ENCODE measurements at places on chromosomes 7 and 10.

GRCh38 chr7:127976056-127976737 lies 55.0 kb downstream of the LRRC4 start:
- no peak for DNase-seq

DNA sequence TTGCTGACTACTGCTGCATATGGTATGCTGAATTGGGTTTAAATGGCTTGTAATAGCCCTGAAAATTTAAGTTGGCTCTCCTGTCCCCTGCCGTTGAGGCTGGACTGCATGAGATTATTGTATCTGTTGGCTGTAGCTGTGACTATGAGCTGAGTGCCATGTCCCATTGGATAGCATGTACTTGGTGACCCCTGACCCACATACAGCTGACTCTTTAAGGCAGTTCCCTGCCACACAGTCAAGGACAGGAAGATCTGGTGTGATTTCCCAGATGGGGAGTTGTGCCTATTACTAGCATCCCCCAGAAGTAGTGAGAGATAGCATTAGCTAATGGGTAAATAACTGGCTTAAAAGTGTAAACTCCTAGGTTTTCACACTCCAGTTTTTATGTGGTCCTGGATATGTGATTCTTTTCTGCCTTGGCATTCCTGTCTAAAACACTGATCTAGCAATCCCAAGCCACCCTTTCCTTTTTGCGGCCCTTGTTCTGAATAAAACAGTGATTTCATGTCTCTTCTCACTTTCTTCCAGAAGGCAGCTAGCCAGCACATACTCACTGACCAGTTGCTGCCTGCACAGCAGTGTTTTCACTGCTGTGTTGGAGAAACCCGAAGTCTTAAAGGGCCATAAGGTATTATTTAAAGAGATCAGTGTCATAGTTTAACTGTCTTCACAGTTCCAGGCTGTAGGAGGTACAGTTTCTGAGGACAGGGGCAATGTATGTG lies 35.9 kb downstream of the LRRC4 start:
- DNase-seq = no peak

GRCh38 chr10:117899181-117899683 lies 147.5 kb downstream of the RAB11FIP2 start:
- DNase-seq = no peak

DNA sequence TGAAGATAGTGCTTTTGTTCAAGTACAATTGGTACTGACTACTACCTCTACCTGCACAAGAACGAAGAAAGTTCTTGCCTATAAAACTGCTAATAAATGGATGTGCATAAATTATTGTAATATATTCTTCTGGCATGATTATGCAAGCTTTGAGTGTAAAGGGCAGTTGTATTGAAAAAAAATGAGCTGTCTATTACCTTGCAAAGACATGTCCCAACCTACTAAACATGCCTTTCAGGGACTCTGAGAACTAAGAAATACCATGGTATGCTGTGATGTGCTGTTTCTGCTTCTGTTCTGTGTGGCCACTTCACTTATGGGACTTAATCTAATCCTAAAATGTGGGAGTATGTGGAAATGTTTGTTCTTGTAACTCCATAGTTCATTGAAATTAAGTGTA lies 1083.4 kb downstream of the LRMDA start:
- DNase-seq = no peak

- DNase-seq = no peak
These were observed 23.8 kb downstream of the FGFBP3 start for GRCh38 chr10:91885362-91886079.

GRCh38 chr7:66899552-66900280 lies 21.3 kb upstream of the TMEM248 start:
- DNase-seq = no peak

GRCh38 chr10:91347529-91347928 lies 62.6 kb upstream of the HECTD2 start:
- no peak for DNase-seq

DNA sequence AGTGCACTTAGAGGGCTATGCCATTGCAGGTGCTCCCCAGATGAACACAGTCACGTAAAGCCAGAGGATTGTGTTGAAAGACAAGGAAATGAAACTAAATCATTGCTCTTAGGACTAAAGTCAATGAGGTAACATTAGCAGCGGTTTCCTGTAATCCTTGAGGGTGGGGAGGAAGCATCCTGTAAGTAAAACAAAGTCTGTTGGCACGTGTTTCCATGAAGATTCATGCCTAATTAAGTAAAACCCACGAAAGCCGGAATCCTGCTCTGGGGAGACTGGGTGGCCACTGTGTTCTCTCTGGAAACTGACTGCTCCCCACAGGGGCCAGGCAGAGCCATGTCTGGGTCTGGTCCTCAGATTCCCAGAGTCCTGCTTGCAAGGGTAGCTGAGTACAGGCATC lies 18.3 kb downstream of the STEAP1B start:
- no peak for DNase-seq

DNA sequence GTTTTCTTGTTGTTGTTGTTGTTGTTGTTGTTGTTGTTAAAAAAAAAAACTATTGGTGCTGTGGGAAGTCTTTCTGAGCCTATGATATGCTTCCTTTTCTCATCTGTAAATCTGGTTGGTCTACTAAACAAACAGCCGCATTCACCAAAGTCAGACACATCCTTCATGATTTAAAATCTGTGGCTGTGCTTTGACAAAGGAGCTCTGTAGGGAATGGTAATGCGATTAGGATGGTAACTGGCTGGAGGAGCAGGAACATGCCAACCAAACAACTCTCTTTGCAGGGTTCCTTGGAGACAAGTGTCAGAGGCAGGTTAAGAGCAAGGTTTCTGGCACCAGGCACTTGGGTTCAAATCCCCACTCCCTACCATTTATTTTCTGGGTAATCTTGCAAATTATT lies 14.9 kb upstream of the SP4 start:
- DNase-seq = no peak

DNA sequence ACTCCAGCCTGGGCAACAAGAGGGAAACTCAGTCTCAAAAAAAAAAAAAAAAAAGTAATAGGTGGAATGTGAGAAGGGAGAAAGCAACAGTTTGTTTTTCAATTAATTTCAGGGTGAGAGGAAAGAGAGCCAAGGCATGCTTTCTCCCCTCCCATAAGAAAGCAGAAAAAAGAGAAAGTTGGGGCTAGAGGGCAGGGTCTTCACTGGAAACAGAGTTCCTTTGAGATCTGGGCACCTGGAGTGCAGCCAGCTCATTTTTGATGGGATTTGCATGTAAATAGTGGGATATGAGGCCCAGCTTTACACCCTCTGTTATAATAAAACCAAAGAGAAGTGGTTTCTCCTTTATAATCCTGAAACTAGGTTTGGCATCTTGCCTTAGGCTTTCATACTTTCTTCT lies 13.8 kb upstream of the STOX1 start:
- DNase-seq = no peak

- no peak for DNase-seq
These were observed 204.5 kb upstream of the CXCL12 start for GRCh38 chr10:44589181-44589943.

DNA sequence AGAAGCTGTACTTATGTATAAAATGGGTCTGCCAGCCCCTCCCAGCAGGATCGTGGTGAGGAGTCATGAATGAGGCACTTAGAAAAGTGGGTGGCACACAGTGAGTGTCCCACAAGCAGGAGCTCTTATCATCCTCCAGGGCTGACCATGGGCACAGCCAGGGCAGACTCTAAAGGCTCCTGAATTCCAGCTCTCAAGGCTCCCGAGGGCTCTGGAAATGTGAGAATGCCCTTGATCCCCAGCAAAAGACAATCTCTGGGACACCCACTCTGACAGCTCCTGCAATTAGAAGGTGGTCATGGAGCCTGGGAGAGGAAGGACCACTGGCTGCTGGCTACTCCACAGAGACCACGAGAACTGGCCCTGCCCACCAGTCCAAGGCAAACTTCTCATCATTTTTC lies 1.6 kb downstream of the VSTM4 start:
- no peak for DNase-seq

GRCh38 chr7:39321245-39321644 lies 245.0 kb upstream of the YAE1 start:
- no peak for DNase-seq

DNA sequence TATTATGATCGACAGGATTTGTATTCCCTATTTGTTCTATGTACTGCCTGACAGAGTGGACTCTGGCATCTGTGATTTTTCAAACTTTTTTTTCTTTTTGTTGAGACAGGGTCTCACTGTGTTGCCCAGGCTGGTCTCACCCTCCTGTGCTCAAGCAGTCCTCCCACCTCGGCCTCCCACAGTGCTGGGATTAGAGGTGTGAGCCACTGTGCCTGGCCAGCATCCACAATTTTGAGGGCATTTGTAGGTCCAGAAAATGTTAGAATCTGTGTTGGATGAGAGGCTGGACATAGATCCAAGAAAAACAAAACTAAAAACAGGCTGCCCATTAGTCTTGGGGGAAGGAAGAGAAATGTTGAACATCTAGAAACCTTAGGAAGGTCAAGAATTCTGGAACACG lies 34.3 kb downstream of the SGPL1 start:
- no peak for DNase-seq

DNA sequence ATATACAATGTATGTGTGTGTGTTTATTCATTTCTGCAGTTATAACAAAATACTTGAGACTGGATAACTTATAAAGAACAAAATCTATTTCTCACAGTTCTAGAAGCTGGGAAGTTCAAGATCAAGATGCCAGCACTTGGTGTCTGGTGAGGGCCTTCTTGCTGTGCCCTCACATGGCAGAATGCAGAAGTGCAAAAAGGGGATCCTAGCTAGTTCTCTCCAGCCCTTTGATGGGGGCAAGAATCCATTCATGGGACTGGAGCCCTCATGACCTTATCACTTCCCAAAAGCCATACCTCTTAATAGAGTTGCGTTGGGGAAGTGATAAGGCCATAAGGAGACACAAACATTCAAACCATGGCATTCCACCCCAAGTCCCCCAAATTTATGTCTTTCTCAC lies 8.4 kb downstream of the GRB10 start:
- DNase-seq = no peak

DNA sequence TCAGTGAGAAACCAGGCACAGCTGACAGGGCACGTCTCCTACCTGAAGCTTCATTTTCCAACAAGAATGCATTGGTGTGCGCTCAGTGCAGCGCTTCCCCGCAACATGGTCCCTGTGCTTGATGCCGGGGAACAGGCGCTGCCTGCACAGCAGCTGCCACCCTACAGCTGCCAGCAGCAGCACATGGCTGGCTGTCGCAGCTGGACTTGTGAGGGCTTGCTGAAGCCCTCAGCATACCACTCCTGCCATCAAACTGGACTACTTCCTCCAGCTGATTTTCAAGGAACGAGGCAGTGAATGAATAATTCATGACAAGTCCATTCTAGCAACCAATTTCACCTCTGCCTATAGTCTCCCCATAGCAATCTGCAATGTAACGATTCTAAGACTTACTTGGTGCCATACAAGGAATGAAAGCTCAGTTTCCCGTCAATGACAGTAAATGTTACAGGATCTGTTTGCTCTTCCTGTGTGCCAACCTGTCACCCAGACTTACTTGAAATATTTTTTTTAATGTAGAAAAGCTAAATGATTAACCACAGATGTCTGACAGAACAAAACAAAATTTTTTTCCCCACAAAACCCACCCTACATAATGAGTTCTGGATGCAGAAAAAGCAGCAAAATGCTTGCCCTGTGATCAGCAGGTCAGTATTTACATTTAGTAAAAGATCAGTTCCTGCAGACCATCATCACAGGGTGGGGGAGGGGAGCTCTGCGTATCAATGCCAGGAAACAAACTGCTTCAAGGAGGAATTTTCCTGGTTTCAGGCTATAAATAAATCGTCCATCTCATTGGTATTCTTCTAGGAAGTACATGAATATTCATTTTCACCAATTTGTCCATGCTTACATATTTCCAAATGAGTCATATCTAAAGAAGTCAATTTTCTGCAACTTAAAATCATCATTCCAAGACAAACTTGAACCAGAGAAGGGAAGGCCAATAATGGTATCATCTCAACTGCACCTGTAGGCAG lies 140.6 kb downstream of the ALOX5 start:
- DNase-seq = no peak

DNA sequence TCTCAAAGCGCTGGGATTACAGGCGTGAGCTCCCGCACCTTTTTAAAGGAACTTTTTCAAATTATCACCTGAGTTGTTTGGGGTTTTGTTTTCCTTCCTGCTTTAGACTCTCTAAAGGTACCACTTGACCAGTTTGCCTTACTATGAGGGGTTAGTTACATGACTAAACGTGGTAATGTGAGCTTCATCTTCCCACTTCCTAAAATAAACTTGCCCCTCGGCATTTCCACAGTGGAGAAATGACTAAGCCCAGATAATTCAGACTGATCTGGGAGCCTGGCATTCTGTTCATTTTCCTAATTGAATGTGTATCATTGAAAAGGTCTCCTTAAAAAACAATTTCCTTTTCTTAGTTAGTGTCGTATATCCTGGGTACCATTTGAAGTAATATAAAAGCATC lies 163.4 kb downstream of the PLXDC2 start:
- no peak for DNase-seq

- DNase-seq = no peak
These were observed 1.3 kb upstream of the FAM3C start for GRCh38 chr7:121397361-121397760.

- no peak for DNase-seq
These were observed 283.8 kb upstream of the LRGUK start for GRCh38 chr7:133843341-133843740.

DNA sequence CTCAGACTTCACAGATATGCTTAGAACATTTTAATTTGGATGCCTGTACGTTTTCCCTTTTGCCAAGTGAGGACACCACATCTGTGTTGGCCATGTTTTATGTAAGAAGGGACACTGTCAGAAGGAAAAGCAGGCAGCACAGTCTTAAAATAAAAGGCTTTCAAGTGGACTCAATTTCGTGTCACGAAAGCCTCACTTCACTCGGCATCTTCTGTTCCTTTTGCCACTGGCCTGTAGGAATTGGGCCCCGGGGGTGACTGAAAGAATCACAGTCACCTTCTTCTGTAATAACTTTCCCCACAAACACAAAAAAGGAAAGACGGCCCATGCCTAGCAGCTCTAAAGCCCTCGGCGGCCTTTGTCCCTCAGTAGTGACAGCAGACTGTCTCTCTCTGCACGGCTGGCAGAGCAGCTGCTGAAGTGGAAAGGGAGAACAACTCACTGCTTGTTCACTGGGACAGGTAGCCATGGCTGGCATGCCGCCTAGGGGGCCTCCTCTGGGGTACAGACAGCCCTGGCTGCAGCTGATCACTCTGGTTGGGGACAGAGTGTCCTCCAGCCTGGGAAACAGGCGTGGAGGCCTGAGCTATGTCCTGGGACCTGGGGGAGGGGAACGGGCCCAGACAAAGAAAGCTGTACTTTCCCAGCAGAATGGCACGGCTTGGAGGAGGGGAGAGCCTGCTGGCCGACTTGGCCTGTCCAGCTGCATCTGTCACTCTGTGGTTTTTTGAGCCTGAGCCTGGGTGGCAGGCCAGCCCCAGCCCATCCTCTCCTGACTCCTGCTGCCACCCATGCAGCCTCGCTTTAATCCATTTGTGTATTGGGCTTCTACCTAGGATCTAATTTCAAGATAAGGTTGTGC lies 4.4 kb downstream of the RASSF4 start:
- DNase-seq = no peak

DNA sequence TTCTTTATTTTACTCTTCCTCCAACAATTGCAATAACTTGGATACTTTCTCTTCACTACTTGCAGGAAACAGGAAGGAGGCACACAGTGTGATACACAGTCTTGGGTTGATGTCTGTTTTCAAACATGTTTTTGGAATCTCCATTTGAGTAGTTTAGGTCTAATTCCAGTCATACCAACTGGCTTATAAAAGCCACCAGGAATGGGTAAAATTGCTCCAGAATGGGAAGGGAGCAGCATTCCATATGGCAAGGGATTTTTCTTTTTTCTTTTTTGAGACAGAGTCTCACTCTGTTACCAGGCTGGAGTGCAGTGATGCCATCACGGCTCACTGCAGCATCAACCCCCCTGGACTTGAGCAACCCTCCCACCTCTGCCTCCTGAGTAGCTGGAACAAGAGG lies 545.1 kb upstream of the GALNT17 start:
- no peak for DNase-seq

All from stimulated activated CD4-positive, alpha-beta T cell treated with anti-CD3 and anti-CD28 coated beads, Interleukin-4, amount 100 ng/mL, for 48 hours (primary cell).